CD8-positive, alpha-beta T cell (primary cell): ENCODE measurements at places on chromosomes 4 and X. TPM values are rescaled to one million over a fixed set of nuclear protein-coding genes. Genes with fewer than 3 reads are reported as not detected.

Gene BEND2
- not detected for total RNA-seq

Gene MSX1
- total RNA-seq, result not detected

Gene TLR6
- 0.60 TPM for total RNA-seq

Gene MAGEE1
- total RNA-seq, result 11.4 TPM

Gene ZCCHC13
- total RNA-seq, result not detected

Gene MUC7
- total RNA-seq, result not detected

Gene CXCL6
- total RNA-seq, result not detected

Gene KLHL15
- total RNA-seq, result 29.7 TPM

Gene IL2
- total RNA-seq, result 1.0 TPM

Gene SSX4
- total RNA-seq, result not detected

Gene TSPAN7
- 0.52 TPM for total RNA-seq

Gene CXXC4
- not detected for total RNA-seq

Gene GPRASP1
- total RNA-seq, result 65.4 TPM

Gene ARMCX1
- total RNA-seq, result 2.2 TPM

Gene SPANXB1
- not detected for total RNA-seq

Gene OCIAD2
- total RNA-seq, result 70.6 TPM

Gene RHOH
- total RNA-seq, result 539 TPM

Gene CT45A3
- total RNA-seq, result not detected

Gene HUWE1
- 122 TPM for total RNA-seq

Gene MAGEH1
- total RNA-seq, result 14.7 TPM

Gene EDA2R
- not detected for total RNA-seq

Gene VCX
- total RNA-seq, result not detected

Gene MAGEE2
- total RNA-seq, result not detected

Gene PRRG1
- not detected for total RNA-seq

Gene GAGE12J
- not detected for total RNA-seq

Gene TRPC5OS
- total RNA-seq, result not detected

Gene LUZP4
- total RNA-seq, result not detected

Gene ZAR1
- not detected for total RNA-seq

Gene CT45A2
- total RNA-seq, result not detected

Gene HOPX
- 10.0 TPM for total RNA-seq

Gene KCND1
- 3.0 TPM for total RNA-seq

Gene FATE1
- total RNA-seq, result not detected

Gene COL4A5
- total RNA-seq, result not detected

Gene TRIM75
- not detected for total RNA-seq

Gene HSFX3
- not detected for total RNA-seq

Gene FAM47A
- not detected for total RNA-seq

Gene MTMR8
- total RNA-seq, result 2.1 TPM

Gene GLRA2
- total RNA-seq, result not detected
